ENCODE measurements at places on chromosomes 1 and 21.

DNA sequence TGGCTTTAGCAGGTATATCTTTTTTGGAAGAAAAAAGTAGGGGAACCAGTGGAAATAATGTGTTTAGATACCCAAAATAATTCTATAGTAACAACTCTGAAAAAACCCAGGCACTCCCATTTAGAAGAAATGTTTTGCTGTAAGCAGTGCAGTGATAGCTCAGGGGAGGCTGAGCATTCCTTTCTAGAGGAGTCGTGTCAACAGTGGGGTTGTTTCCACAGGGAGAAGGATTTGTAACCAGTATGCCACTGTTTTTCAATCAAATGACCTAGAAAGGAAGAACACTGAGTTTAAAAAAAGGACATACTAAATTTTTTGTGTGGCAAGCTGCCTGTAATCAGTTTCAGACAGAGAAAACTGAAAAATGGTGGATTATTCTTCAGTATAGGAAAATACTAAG, 2.4 kb downstream of the PGD start:
- no peak for DNase-seq

GRCh38 chr1:172344444-172344843, 76.0 kb upstream of the C1orf105 start:
- DNase-seq, result peak; percentile 17

GRCh38 chr1:245842106-245842505, 665.0 kb downstream of the SMYD3 start:
- no peak for DNase-seq

DNA sequence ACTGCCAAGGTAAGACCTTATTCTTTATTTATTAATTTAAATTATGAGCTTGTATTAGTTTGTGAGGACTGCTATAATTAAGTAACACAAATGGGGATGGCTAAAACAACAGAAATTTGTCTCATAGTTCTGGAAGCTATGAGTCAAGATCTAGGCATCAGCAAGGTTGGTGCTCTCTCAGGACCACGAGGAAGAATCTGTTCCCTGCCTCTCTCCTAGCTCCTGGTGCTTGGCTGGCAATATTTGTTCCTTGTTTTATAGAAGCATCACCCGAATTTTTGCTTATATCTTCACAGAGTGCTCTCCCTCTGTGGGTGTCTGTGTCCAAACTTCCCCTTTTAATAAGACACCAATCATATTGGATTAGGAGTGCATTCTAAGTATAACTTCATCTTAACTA, 41.4 kb upstream of the CCDC190 start:
- DNase-seq, result no peak

GRCh38 chr21:35994613-35995012, 65.7 kb downstream of the SETD4 start:
- DNase-seq, result no peak

GRCh38 chr1:99645699-99646531, at the start of gene PALMD:
TSS of gene PALMD (plus strand) at chr1:99646113. CDS start at chr1:99646318, 205 bp downstream.
- no peak for DNase-seq

- no peak for DNase-seq
These were observed 112.3 kb upstream of the IFFO2 start for GRCh38 chr1:19068639-19069276.

DNA sequence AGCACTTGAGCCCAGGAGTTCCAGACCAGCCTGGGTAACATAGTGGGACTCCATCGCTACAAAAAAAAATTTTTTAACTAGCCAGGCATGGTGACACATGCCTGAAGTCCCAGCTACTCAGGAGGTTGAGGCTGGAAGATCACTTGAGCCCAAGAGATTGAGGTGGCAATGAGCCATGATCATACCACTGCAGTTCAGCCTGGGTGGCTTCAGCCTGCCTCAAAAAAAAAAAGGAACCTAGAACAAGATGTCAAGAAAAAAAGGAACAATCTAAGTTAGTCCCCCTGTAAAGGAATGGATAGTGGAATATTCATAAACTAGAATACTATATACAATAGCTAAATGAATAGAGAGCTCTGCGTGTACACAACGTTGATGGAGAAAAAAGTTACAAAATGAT, 14.4 kb downstream of the NSL1 start:
- DNase-seq, result no peak

DNA sequence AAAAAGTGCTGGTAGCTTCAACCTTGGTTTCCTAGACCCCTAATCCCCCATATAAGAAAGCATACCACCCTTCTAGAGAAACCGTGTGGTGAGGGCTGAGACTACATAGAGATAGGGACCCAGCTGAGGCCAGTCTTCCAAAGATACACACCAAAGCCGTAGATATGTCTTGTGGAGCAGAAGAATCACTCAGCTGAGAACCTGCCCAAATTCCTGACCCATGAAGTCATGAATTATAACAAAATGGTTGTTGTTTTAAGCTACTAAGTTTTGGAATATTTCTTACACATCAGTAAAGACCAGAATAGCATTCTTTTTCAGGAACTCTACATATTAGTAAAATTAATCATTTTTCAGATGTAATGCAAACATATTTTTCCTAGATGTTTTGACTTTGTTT, 3.3 kb upstream of the SNRPE start:
- DNase-seq, result no peak

DNA sequence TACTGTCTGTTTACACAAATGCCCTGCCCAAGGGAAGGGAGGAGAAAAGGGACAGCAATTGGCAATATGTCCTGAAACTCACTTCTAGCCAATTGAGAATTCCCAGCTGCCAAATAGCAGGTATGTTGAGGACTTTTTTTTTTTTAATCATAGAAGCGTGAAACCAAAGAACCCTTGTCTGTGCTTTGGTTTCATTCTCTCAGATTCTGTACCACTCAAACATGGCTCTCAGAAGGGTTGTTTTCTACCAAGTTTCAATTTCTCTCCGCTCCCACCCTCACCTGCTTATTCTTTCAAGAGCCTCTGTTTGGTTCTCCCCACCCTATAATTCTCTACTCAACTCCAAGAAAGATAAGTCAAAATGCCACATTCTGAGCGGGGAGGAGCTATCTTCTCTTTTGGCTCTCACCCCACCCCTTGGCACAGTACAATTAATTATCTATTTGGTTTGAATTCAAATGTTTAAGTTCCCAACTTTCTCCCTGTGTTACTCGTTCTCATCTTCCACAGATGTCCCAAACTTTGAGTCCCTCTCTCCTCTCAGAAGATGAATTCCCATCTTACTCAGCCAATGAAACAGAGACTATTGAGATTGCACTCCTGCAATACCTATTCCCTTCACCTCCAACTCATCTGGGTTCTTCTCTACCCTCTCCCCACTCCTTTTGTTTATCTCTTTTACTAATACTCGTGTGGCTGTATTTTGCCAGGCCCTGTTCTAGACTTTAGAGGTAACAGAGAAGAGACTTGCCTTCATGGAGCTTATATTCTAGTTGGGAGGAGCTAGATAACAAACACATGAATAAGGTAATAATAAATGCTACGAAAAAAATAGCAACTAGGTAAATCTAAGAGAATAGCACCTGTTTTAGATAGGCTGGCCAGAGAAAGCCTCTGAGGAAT, 3.9 kb upstream of the TP53BP2 start:
- DNase-seq, result no peak

DNA sequence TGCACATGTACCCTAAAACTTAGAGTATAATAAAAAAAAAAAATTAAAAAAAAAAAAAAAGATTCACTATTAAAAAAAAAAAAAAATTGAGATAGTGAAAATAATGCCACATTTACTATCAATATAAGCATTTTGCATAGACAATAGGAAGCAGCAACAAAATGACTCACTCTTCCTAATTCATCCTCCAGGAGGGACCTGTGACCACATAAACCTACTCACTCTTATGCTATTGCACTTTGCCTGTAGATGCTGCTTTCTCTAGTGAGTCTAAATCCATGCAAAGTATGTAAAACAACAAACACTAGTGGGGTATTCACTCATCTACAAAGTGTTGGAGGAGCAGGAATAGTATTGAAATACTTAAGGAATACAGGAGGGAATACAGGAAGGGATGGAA, 2.9 kb downstream of the OR10J5 start:
- no peak for DNase-seq

DNA sequence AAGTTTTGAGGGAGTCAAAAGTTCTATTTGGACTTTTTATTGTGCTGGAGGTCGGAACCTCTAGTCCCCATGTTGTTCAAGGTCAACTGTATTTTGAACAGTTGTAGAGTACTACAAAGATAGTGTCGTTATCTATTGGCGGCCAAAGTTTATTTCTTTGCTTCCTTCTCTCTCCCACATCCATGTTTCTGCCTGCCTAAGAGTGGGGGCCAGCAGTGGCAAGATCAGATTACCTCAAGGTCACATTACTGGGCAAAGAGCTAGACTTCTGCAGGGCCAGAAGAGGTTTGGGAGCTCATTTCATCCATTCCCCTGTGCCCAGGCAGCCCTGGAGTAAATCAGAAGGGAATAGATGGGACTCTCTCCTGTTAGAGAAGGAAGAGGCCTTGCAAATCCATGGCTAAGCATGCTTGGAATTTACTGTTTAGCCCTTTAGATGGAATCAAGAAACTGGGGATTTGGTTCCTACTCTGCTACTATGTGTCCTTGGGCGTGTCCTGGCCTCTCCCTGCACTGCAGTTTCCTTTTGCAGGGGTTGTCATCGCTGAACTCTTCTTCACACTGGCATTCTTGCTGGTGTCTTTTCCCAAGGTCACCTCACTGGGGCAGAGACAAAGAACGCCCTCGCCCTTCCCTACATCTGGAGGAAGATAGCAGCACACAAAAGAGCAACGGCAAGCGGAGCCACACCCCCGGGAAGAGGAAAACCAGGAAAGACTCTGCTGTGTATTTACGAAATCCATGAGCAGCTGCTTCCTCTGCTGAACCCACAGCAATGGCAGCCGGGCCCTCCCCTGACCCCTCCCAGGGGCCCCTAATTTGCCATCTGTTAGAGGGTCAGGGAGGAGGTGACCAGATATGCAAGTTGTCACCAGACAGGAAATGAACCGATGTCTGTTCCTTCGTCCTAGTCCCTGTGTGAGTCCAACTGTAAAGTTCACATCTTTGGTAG, 73.3 kb downstream of the PLPP3 start:
- no peak for DNase-seq

GRCh38 chr1:119132179-119132578, 8.3 kb downstream of the WARS2 start:
- no peak for DNase-seq

- DNase-seq, result no peak
These were observed 9.4 kb upstream of the UAP1 start for GRCh38 chr1:162551969-162552683.

GRCh38 chr1:163928651-163929050, 606.9 kb downstream of the NUF2 start:
- peak; percentile 44 for DNase-seq

DNA sequence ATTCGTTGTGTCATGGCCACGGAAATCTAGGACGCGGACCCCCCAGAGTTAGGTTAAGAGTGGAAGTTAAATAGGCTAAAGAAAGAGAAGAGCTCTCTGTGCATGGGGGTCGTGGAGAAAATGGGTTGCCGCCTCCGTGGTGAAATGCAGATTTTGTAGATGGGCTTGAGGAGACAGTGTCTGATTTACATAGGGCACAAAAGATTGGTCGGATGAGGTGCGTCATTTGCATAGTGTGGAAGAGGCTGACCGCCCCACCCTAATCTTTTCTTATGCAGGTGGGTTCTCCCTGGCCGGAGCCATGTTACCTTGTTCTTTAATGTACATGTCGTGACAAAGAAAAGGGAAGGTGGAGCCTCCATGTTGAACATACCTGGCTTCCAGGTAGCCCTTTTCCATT, 14.3 kb upstream of the SLC5A9 start:
- DNase-seq, result no peak

GRCh38 chr1:113975211-113975895, 3.9 kb upstream of the OLFML3 start:
- DNase-seq, result peak; percentile 53

- DNase-seq, result no peak
These were observed 335.2 kb downstream of the HHAT start for GRCh38 chr1:210663730-210664573.

GRCh38 chr1:9078752-9079500, 9.5 kb upstream of the SLC2A5 start:
- no peak for DNase-seq

- DNase-seq, result no peak
These were observed 185.5 kb downstream of the RYR2 start for GRCh38 chr1:237227476-237227875.

GRCh38 chr1:196380316-196380715, 227.9 kb downstream of the KCNT2 start:
- no peak for DNase-seq

GRCh38 chr1:43466403-43466802, 12.7 kb upstream of the HYI start:
- no peak for DNase-seq

GRCh38 chr1:203126866-203127665, 460 bp upstream of the ADORA1 start:
- DNase-seq, result no peak

DNA sequence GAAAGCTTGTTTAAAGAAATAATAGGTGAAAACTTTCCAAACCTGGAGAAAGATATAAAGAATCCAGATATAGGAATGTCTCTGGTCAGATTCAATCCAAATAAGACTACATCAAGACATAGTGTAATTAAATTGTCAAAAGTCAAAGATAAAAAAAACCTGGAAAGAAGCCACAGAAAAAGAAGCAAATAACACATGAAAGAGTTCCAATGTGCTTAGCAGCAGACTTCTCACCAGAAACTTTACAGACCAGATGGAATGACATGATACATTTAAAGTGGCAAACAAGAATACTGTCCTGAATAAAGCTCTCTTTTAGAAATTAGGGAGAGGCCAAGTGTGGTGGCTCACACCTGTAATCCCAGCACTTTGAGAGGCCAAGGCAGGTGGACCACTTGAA, 1039.9 kb downstream of the KCNT2 start:
- no peak for DNase-seq

DNA sequence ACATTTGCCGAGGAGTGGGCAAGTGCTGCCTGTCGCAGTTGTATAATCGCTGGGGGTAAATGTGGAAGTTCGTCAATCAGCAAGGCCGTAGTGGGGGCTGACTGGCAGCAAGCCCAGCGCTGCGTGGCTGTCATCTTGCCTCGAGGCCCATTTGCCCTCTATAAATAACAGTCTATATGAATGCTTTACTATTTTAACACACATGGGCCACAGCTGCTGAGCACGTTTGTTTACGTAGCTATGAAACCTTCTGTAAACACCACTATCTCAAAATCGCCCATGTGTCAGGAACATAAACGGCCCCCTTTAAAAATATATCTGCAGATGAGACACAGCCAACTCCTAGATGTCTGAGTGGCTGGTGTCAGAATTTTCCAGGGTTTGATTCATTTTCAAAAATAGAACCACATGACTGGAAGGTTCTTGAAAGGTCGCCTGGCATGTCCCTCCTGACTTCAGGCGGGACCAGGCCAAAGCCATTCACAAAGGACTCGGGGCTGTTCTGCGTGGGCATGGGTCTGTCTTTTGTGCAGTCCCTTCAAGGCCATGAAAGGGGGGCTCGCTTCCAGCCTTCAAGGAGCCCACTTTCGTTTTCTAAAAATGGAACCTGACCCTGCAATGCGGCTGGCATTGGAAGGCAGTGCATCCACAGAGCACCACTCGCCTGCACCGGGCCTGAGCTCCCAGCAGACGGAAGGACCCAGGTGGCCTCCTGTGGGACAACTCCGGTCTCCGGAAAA, 205.5 kb downstream of the KCNJ6 start:
- DNase-seq, result no peak

All from immature natural killer cell (primary cell).